Daoy (cell line): ENCODE measurements at places on chromosomes 4 and X. TPM values are rescaled to one million over a fixed set of nuclear protein-coding genes. Genes with fewer than 3 reads are reported as not detected.

DNA sequence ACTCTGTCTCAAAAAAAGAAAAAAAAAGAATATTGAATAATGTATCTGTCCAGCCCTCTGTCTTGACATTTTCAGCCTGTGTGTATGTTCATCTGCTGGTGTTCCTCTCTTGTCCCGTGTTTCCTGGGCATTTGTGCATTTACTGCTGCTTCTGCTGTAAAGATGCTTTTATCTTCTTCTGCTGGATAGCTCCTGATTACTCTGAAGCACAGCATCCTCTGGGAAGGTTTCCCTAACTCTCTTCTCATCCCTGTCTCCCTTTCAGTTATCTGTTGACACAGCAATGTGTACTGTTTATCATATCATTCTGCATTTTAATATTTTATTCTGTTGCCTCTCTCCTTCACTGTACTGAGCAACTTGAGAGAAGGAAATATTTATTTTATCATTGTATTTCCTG is 74.2 kb upstream of the HPGD start:
- no peak for DNase-seq

DNA sequence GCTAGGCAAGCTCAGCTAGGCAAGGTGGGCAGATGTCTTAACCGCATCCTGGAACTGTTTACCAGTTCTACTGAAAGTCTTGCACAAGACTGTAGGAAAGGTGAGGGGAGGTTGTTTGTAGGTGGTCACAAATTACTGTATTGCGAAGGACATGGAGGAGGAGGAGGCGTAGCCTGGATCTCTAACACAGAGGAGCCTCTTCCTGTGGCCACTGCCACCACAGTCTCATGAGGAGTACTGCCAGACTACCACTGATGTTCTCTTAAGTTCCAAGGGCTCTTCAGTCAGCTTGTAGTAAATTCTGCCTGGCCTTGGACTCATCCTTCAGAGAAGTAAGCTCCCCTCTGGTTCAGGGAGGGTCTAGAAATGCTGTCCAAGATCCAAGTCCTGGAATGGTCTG is 258.6 kb downstream of the FAT4 start:
- DNase-seq: no peak

DNA sequence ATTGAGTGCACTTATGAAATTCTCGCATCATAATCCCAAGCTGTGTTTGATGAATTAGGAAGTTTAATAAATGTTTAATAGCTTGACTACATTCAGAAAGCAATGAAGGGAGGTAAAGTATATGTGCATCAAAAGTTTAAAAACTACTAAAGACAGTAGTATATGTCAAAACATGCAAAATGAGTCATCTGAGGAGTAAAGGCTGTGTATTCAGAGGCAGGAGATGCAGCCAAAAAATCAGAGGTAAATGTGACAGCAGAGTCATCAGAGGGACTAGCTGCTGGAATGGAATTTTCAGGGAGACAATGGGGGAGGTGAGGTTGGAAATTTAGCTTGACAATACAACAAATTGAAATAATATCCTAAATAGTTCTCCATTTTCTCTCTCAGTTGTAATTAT is 127.0 kb upstream of the FUNDC1 start:
- DNase-seq: no peak

GRCh38 chrX:1658071-1658491 is 43.2 kb downstream of the ASMT start:
- DNase-seq: peak; percentile 4

DNA sequence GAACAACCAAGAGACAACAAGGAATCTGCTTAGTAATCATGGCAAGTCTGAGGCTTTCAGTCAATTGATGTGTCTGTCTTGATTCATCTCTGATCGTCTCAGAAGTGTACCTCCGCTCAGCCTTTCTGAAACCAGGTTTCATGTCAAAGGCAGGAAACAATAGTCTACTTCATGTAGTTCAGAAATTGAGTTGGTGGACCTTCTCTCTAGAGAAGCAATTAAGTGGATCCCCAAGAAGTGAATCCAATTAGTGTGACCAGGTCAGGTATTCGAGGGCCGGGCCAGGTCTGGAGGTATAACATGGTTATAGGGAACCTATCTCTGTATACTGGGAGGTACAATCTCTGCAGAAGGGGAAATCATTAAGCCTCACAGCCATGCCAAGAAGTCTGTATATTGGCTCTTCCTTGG is 32.0 kb downstream of the DAPP1 start:
- no peak for DNase-seq

- DNase-seq: no peak
Observed at GRCh38 chr4:95073646-95074045, 315.9 kb downstream of the BMPR1B start.

GRCh38 chr4:171719691-171720090 is 93.5 kb upstream of the GALNTL6 start:
- no peak for DNase-seq

GRCh38 chrX:154490021-154490413 is 412 bp downstream of the SLC10A3 start:
- DNase-seq: peak; percentile 69

DNA sequence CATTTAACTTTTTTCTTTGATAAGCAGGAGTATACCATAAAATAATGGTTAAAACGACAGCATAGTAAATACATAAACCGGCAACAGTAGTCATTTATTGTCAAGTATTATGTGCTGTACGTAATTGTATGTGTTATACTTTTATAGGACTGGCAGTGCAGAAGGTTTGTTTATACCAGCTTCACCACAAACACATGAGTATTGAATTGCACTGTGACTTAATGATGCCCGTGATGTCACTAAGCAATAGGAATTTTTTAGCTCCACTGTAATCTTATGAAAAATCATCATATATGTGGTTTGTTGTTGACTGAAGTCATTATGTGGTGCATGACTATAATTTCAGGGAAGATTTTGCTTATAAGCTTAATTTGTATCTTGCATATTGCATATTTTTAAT is 424.6 kb downstream of the PABPC4L start:
- no peak for DNase-seq

DNA sequence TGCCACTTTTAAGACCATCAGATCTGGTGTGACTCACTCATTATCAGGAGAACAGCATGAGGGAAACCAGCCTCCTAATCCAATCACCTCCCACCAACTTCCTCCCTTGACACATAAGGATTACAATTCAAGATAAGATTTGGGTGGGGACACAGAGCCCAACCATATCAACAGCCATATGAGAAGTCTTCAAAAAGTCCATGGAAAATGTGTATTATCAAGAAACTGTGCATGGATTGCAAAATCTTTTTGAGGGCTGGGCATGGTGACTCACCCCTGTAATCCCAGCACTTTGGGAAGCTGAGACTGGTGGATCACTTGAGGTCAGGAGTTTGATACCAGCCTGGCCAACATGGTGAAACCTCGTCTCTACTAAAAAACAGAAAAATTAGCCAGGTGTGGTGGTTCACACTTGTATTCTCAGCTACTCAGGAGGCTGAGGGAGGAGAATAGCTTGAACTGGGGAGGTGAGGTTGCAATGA is 17.8 kb upstream of the RPL39 start:
- peak; percentile 4 for DNase-seq

DNA sequence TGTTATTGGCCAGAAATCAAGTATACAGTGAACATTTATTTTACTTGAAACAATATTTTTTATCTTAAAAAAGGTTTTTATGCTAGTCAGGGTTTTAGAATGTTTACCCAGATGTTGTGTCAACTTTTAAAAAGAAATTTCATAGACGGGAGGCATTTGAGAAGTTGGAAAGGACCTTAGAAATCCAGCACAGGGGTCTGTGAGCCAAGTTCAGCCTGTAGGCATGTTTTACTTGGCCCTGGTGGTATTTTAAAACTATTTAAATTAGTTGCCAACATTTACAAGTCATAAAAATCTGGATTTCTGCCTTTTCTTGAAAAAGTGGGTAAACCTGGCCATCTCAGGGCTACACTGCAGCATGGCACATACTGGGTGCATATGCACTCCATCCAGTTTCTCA is 25.5 kb upstream of the FHL1 start:
- no peak for DNase-seq

GRCh38 chrX:24215272-24215671 is 65.7 kb downstream of the ZFX start:
- DNase-seq: no peak

- DNase-seq: no peak
Observed at GRCh38 chr4:85151786-85152185, 185.3 kb upstream of the WDFY3 start.

GRCh38 chr4:163911891-163912290 is 417.4 kb downstream of the TMA16 start:
- peak; percentile 5 for DNase-seq

- no peak for DNase-seq
Observed at GRCh38 chrX:49162620-49163019, at the start of gene MAGIX. Gene MAGIX (plus strand): TSS chrX:49162758. CDS start chrX:49162890, 132 bp downstream.

- DNase-seq: no peak
Observed at GRCh38 chr4:162938738-162939485, 227.8 kb downstream of the NAF1 start.

DNA sequence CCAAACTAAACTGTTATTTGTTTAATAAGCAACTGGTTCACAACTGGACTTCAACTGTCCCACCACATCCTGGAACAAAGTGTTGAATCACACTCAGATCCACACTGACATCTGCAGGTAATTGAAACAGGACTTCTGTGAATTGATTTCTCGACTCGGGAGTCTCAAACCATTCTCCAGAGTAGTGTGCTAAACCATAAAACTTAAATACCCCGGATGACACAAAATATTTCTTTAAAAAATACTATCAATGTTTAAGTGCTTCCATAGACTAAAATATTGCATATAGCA is 95.4 kb upstream of the PLAC1 start:
- peak; percentile 21 for DNase-seq

DNA sequence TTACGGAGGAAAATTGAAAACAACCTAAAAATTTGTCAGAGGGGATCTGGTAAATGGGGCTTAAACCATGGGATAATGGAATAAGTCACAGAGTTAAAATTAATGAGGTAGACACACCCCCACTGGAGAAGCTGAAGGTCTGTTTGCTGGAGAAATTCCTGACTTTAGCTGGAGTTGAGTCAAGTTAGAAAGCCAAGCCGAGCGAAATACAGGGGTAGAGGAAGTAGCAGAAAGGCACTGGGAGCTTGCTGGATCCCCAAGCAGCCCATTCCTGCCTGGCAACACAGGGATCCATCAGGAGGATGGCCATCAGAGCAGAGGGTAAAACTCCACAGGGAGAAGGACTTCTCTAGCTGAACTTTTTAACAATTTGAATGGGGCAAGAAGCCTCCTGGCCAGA is 163.8 kb downstream of the ATRX start:
- no peak for DNase-seq

- no peak for DNase-seq
Observed at GRCh38 chrX:93791304-93791703, 117.3 kb downstream of the FAM133A start.

DNA sequence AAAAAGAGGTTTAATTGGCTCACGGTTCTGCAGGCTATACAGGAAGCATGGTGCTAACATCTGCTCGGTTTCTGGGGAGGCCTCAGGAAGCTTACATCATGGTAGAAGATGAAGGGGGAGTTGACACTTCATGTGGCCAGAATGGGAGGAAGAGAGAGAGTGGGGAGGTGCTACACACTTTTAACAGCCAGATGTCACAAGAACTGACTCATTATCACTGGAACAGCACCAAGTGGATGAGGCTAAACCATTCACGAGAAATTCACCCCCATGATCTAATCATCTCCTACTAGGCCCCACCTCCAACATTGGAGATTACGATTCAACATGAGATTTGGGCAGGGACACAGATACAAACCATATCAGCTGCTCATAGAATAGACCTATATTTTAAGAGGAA is 255.8 kb downstream of the OPHN1 start:
- peak; percentile 1 for DNase-seq

DNA sequence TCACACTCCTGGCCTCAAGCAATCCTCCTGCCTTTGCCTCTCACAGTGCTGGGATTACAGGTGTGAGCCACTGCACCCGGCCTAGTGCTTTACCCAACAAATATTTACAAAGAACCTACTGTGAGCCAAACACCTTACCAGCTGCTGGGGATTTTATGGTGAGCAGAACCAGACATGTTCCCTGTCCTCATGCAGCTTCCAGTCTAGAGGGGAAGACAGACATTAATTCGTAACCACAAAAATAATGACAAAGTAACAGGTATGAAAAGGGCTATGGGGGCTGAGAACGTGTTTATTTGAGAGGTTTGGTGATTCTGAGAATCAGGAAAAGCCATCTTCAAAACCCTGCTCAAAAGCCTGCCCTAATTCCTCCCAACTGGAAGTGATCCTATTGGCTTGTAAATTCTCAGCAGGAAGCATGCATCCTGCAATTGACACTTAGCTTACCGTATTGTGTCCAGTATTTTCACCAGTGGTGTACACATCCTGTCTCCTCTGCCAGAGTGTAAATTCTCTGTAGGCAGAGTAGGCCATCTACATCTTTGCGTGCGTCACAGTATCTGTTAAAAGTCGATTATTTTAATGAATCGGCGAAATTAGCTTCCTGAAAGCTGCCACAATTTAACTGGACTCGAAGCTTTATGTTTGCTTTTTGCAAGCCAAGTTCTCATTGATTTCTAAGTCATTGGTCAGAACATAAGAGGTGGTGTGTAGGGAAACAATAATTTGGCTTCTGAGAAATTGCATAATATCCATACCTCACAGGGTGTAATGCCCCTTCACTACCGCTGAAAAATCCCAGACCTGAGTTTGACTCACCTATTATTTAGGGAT is 67.0 kb downstream of the TMEM156 start:
- DNase-seq: no peak

DNA sequence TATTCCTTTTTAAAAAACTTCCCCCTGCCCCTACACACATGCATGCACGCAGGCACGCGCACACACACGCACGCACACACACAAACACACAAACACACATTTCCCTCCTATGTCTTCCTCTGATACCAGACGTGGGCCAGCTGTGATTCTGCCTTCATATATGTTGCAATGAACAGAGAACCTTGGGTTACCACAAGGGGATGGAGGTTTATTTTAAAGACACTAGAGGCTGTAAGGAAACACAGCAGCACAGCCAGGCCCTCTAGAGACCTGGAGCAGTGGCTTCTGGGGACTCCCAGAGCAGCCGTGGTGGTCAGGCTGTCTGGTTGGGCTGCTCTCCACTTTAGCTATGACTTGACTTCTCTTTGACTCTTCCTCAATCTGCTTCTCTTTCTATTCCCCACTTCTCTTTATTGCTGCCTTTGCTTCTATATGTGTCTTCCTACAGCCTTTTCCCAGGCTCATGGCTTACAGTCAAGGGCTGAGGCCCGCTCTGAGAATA is 3.2 kb upstream of the TLR10 start:
- no peak for DNase-seq

Gene BTK
- total RNA-seq: 0.06 TPM in 1 of 2 replicates, not detected in the other

Gene CT45A10
- 0.51 and 1.8 TPM in 2 replicates for total RNA-seq

Gene IKBKG
- 28.1 and 37.7 TPM in 2 replicates for total RNA-seq

Gene GAR1
- total RNA-seq: 5.7 and 6.4 TPM in 2 replicates

Gene CSAG3
- 0.21 and 2.2 TPM in 2 replicates for total RNA-seq

Gene SH2D1A
- not detected in 2 replicates for total RNA-seq

Gene ASB9
- 4.5 and 4.8 TPM in 2 replicates for total RNA-seq

Gene GNRHR
- total RNA-seq: not detected in 2 replicates
